NCI-H1436 treated with DMSO at 0.1 percent for 48 hours (cell line): ENCODE measurements at places on chromosomes 16 and 17.
A peak's percentile ranks its signal among the peaks of the same experiment; 100 is the strongest.

DNA sequence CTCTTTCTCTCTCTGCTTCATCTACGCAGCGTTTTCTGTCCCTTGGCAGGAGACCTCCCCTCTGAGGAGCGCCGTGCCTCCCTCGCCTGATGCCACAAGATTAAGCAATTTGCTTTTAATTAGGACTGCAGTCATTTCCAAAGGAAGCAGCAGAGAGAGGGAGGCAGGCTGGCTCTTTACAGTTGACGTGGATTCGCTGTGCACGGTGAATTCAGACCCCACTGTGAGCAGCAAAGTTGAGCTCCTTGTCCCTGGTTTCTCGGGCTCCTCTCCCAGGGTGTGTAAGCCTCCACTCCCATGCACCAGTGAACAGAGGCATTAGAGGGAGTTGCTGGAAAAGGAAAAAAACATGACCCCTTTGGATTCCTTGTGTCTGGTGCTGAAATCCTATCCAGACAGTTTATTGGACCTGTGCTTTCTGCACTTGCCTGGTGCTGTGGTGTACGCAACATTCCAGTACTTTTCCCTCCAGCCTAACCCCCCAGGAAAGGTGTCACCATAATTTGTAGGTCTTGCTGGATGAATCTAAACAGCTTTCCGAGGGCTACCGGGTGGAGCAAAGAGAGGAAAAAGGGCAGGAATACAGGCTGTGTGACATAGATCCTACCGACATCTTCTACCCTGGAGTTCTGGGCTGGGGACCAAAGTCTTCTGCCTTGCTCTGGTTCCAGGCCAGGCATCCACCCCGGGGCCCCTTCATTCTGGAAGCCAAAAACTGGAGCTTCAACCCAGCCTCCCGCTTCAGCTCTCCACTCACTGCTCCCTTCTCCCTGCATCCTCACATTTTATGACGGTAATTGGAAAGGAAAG, 171.0 kb downstream of the MAF start:
- no peak for DNase-seq

DNA sequence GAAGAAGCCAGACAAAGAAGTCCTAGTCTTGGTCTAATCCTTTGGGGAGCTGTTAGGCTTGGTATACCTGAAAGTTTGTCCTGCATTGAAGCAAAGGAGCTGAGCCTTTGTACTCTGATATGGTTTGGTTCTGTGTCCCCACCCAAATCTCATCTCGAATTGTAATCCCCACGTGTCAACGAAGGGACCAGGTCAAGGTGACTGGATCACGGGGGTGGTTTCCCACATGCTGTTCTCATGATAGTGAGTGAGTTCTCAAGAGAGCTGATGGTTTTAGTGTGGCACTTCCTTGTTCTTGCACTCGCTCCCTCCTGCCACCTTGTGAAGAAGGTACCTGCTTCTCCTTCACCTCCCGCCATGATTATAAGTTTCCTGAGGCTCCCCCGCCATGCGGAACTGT, 33.6 kb downstream of the FAM20A start:
- no peak for DNase-seq

DNA sequence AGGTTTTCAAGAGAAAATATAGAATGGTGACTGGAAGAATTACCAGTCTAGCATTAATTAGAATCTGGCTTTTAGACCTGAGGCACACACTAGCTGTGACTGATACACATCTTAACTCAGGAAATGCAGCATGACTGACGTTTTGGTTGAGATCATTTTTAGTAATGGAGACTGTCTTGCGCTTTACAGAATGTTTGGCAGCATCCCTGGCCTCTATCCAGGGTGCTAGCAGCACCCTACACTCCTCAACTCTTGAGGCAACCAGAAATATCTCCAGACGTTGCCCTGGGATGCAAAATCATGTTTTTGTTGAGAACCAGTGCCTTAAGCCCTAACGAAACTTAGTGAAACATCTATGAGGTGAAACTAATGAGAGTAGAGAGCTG, 109.0 kb downstream of the HS3ST3A1 start:
- no peak for DNase-seq

DNA sequence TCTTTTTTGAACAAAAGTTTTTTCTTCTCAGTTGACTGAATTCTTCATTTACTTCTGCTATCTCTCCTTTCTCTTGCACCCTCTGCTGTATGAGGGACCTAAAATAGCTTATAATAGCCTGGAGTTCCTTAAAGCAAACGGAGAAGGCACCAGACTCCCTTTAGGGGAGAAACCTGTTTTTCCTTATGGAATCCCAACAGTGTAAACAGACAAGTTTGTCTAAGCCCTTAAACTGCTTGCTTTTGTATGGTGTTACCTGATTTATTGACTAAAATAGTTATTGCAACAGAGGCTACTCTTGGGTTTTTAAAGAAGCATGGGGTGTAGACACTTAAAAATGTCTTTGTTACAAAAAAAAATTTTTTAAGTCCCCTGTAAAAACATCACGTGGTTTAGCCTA, 12.9 kb upstream of the TRIM25 start:
- DNase-seq, result no peak

- no peak for DNase-seq
Measured at GRCh38 chr16:50742576-50743200, 802 bp downstream of the CYLD start.

GRCh38 chr16:50067290-50067853, 1.6 kb downstream of the HEATR3 start:
- no peak for DNase-seq

DNA sequence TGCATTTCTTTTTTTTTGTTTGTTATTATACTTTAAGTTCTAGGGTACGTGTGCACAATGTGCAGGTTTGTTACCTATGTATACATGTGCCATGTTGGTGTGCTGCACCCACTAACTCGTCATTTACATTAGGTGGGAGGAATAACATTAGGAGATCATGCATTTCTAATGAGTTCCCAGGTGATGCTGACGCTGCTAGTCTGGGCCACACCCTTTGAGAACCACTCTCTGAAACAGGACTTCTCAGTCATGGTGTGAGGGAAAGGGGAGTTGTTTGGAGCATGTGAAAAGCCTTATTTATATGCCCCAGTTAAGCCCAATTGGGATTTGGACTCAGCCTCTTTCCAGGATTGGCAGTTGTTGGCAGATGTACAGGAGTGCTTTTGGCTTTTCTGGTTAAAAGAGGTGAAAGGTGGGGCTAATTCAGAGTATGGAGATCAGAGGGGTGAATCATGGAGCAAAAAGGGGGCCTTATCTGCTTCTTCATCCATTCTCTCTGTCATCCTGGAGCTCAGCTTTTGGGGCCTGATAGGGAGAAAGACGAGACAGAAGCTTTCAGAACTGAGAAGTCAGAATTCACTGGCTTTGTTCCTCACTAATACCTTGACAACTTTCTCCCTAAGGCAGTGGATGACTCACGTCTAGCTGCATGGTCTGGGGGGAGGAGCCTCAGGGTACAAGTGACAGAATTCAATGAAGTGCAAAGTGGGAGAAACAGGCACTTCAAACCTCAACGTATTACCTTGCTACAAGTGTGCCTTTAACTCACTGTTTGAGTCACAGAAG, 180.0 kb upstream of the CACNG3 start:
- DNase-seq, result peak; percentile 13

DNA sequence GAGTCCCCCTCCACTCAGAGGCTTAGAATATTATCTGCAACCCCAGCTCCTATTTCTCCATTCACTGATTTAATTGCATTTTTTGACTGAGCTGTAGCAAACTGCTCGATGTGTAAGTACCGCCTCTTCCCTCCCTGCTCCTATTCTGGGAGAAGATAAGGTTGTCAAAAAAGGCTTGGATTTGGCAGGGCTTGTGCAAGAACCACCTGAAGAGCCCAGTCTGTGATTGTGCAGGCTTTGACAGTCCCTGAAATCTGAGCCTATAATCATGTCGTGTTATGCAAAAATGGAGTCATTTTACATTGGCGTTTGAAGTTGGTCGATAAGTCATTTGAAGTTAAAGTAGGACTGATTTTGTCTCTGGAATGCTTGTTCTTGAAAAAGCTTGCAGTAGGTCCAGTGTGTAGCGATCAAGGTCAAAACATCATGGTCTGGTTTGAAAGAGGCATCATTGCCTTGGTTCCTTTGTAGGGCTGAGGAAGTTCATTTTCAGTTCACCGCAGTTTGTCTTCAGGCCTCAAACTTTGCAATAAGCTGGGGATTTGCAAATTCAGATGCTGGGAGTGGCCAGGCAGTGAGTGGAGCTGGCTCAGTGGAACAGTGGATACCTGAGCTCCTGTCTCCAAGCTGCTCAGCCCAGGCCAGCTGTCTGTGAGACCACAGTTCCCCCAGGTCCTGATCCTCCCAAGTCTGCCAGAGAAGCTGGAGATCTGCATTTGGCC, 68.8 kb downstream of the KATNIP start:
- no peak for DNase-seq

DNA sequence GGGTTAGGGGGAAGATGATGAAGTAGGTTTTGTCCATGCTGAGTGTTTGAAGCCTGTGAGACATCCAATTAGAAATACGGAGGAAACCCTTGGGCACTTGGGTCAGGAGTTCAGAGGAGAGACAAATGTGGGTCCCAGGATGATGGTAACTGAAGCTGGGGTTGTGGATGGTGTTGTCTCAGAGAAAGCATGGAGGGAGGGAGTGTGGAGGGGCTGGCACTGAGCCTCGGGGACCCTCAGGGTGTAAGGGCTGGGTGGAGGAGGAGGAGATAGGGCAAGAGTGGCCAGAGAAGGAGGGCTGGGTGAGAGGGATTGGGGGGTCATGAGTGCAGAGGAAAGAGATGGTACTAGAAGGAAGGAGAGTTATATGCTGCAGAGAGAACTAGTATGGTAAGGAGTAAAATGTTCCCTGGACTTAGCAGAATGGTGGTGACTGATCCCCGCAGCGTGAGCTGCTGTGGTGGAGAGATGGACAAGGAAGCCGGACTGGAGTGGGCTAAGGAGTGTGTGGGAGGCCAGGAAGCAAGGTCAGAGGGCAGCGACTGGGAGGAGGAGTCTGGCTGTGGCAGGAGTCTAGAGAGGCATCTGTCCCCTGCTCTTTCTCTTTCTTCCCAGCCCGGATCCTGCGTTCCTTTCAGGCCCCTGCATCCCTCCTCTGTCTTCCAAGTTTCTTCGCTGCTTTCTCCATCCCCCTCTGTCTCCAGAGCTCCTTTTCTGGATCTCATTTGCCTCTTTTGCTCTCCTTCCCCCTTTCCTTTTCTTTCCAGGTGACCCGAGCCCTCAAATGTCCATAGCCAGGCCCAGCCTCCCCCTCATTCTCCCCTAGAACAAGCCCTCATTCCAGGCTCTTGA, 3.9 kb upstream of the COL1A1 start:
- no peak for DNase-seq

DNA sequence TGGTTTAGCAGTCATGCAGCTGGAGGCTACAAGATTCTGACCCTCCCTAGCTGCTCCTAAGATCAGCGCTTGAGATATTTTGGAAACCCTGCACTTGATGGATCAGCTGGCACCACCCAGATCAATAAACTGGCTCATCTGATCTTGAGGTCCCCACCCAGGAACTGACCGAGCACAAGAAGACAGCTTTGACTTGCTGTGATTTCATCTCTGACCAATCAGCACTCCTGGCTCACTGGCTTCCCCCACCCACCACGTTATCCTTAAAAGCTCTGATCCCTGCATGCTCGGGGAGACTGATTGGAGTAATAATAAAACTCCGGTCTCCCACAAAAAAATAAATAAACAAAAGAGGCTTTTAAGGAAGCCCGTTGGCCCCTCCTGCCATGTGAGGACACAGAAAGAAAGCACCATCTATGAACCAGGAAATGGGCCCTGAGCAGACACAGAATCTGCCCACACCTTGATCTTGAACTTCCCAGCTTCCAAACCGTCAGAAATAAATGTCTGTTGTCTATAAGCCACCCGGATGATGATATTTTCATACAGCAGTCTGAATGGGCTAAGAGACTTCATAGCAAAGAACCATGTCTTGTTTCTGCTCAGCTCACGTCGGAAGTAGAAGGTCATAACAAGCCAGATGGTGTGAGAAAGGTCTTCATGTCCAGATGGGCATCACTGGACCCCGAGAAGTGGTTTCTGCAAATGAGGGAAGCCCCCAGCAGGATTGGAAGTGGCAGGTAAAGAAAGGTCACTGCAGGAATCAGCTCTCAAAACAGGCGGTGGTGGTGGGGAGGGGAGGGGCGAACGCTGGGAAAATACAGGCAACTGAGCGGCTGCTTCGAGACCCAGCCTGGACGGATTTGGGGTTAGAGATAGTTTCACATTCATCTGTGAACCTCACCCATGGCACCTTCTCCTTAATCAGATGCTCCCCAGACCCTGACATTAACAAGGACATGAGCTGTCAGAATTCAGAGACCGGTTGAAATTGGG, 19.8 kb upstream of the RPH3AL start:
- no peak for DNase-seq

GRCh38 chr16:1610899-1611632, 806 bp downstream of the IFT140 start:
- no peak for DNase-seq

- no peak for DNase-seq
Measured at GRCh38 chr16:57025941-57026777, 36.8 kb downstream of the NLRC5 start.

DNA sequence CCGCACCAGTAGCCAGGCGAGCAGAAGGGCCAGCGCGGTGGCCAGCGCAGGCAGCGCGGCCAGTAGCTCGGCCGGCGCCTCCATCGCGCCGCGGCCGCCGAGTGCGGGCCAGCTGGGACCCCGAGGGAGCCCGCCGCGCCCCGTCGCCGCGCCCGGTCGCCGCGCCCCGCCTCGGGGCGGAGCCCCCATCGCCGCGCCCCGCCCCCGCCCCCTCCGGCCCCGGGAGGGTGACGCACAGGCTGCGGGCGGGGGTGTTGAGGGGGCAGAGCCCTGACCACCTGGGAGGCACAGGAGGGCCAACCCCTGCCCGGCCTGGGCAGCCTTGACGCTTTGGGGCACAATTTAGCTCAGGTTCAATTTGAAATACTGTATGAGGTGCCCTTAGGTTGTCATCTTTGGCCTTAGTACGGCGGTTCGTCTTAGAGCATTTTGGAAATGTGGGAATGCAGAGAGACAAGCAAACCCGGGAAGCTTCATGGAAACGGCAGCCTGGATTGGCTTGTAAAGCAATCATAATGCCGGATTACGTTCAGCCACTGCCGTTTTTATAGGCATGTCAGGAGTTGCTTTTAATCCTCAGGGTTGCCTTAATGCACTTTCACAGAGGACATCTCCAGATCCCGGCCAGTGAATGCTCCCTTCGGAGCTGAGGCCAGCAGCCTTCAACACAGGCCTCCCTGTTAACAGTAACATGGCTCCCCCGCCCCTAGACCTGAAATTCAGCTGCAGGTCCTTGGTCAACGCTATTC, at the start of gene MXRA7:
Gene MXRA7 (minus strand): TSS at position 103 of the 749 bp plus-strand sequence. CDS start 19 bp downstream, at position 84.
- DNase-seq, result no peak

GRCh38 chr16:72657791-72658190, 390.1 kb downstream of the ZFHX3 start:
- no peak for DNase-seq

GRCh38 chr17:34519282-34519681, 60.1 kb upstream of the TMEM132E start:
- no peak for DNase-seq

DNA sequence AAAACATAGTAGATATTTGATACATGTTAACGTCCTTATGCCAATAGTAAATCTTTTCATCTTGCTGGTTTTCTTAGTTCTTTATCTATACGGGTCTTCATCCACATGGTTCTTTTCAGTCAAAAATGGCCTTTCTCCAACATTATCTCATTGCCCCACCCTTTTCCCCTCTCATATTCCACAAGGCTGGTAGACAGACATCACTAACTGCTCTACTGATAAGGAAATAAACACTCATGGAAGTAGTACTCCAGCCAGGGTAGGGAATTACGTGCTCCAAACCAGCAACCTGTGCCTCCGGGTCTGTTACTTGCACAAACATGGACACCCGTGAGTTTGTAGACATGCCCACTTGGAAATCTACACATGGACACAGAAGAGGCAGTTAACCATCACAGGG, 141.4 kb downstream of the XYLT1 start:
- DNase-seq, result no peak

GRCh38 chr16:72832621-72833248, 215.2 kb downstream of the ZFHX3 start:
- DNase-seq, result no peak
